ENCODE measurements at places on chromosomes 1 and 21.

DNA sequence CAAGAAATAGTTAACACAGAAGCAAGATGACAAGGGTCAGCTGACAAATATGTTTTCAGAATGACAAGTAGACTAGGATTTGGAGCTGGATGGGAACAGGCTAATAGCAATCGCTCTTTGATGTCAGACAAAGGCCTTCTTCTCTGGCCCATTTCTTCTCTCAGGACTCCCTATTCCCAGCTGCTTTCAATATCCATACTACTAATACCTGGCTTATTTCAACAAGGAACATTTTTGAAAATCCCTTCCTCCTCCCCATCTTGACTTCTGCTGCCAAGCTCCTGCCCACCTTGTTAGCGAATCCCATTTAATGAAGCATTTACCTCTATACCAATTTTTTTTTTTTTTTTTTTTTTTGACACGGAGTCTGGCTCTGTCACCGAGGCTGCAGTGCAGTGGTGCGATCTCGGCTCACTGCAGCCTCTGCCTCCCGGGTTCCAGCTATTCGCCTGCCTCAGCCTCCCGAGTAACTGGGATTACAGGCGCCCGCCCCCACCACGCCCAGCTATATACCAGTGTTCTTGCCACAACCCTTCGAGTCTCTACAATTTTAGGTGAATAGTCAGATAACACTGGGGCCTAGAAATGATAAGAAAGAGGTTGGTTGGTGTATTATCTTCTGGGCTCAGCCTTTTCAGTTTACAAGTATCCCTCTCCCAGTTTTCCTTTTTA, 68.4 kb downstream of the MACF1 start:
- no peak for DNase-seq

DNA sequence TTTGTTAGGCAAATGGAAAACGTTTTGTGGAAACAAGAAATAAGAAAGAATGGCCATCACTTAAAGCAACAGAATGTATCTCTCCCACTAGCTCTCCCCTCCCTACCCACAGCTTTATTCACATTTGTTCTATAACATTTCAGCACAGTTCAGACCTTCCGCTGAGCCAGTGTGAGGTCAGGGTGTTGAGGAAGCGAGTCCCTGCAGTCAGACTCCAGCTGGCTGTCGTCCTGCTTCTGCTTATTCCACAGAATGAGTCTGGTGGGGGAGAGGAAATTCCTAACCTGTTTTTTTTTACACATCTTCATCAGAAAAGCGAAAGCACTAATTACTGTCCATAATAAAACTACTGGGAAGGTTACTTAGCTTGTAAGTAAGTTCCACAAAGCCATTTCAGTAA, 39.0 kb downstream of the MRPL39 start:
- DNase-seq: no peak

DNA sequence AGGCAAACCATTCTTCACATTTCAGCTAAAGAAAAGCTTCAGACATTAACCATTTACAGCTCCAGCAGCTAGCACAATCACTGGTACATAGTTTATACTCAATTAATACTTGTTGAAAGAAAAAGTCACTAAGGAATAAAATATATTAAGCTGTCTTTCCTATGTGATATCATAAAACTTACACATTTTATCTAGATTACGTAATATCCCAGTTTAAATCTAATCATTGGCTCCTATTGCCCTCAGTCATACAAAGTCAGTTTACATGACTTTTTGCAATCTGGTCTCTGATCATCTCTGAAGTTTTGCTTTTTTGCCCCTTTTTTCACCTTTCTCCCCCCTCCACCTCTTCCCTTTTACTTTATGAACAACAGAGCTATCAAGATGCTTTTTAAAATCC, 8.5 kb upstream of the PRRC2C start:
- no peak for DNase-seq

DNA sequence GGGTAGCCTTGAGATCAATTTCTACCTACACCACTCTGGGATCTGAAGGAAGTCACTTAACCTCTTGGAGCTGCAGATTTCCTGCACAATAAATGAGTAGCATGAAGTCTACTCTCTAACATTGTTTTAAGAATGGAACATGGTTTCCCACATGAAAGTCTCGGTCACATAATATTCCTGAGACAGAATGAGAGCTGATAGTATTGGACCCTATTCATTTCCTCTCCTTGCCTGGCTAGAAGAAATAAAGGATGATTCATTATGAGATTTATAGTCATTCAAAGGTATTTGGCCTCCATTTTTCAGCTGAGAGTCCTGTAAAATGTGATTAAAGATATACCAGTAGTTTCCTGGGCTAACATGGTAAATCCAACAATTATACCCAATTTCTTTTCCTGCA, 56.7 kb downstream of the ARHGAP29 start:
- no peak for DNase-seq

- DNase-seq: no peak
Observed at GRCh38 chr21:46253610-46254124, 25.1 kb upstream of the LSS start.

- DNase-seq: no peak
Observed at GRCh38 chr1:162009501-162010174, 14.0 kb downstream of the OLFML2B start.

- no peak for DNase-seq
Observed at GRCh38 chr1:181131255-181131941, 42.9 kb downstream of the IER5 start.

GRCh38 chr1:247919952-247920351, at the start of gene OR2T8:
TSS of gene OR2T8 (plus strand) at chr1:247920252. CDS start at chr1:247921018, 766 bp downstream.
- DNase-seq: no peak

GRCh38 chr1:41633764-41634163, 149.3 kb upstream of the EDN2 start:
- DNase-seq: peak; percentile 46

- DNase-seq: no peak
Observed at GRCh38 chr1:89104687-89105086, 21.2 kb downstream of the GBP2 start.

DNA sequence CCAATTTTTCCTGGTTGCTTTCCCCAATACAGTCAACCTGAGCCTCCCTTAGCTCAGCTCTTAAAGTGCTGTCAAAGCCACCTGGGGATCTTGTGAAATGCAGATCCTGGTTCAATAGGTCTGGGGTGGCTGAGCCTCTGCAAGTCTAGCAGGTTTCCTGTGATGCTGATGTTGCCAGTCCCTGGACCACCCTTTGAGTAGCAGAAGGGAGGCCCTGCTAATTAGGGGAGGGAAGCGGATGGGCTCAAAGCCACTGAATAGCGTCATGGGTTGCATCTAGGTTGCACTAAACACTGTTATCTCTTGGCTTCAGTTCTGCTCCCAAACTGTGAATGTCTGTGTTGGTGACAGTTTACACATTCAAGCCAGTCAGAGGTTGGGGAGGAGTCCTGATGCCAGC, 127.2 kb downstream of the KAZN start:
- DNase-seq: no peak

DNA sequence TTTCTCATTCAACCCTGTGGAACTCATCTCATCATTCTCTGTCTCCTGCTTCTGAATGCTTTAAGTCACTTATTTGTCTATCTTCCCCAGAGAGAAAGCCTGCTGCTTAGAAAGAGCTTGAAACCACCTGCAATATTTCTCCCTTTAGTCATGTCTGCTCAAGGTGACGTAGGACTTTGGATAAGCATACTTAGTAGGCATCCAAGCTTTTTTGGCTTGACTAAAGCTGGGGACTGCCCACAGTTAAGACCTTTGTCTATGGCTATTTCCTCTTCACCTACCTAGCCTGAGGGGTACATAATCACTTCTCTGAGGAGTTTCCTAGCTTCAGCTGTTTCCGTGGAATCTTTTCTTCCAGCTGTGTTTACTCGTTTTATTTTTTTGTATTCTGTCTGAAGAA, 665.8 kb upstream of the CAMK1G start:
- peak; percentile 78 for DNase-seq

- DNase-seq: peak; percentile 10
Observed at GRCh38 chr1:213399695-213400094, 348.7 kb downstream of the RPS6KC1 start.

All from mammary epithelial cell (primary cell).